GM18507 (cell line): ENCODE measurements at places on chromosomes 6 and 20.

DNA sequence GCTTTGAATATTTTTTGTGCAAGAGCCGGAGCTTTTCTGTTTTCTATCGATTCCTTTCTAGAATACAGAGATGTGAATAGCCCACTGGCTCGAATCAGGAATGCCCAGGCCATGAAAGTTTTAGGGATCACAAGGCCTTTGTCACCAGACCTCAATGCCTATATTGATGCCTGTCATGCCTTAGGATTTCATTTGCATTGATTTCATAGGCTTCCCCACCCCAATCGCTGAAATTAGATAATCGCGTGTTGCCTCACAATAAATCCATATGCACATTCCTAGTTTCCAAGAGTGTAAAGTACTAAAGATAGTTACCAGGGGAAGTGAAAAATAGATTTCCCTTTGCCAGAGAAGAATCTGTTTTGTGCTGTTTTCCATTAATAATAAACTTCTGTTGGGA is 150.8 kb downstream of the SASH1 start:
- DNase-seq: no peak

DNA sequence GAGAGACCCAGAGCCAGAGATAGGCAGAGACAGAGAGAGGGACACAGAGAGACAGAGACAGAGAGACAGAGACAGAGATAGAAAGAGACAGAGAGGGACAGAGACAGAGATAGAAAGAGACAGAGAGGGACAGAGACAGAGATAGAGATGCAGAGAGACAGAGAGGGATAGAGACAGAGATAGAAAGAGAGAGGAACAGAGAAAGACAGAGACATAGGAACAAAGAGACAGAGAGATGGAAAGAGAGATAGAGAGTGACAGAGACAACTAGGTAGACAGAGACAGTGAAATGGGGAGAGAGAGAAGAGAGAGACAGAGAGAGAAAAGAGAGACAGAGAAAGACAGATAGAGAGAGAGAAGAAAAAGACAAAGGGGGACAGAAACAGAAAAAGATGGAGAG is 165.4 kb upstream of the FOXQ1 start:
- no peak for DNase-seq

- DNase-seq: no peak
Observed at GRCh38 chr6:118317581-118318563, 230.2 kb upstream of the PLN start.

- DNase-seq: no peak
Observed at GRCh38 chr6:150685860-150686259, 86.2 kb downstream of the PLEKHG1 start.

DNA sequence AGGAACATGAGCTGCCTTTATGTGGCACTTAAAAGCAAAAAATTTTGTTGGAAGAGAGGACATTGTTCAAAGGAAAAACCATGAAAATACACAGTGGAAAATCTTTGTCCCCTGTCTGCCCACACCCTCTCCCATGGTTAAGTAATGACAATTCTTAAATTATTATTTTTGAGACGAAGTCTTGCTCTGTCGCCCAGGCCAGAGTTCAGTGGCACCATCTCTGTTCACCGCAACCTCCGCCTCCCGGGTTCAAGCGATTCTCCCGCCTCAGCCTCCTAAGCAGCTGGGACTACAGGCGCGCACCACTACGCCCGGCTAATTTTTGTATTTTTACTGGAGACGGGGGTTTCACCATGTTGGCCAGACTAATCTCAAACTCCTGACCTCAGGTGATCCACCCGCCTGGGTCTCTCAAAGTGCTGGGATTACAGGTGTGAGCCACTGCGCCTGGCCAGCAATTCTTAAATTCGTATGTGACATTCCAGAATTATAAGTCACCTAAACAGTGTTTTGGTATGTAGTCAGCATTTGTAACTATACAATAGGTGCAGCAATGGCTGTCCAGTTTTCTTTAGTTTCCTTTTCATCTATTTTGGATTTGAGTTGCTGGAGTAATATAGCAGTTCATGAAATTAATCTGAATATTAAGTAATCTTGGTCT is 636 bp upstream of the SSR1 start:
- DNase-seq: no peak

GRCh38 chr20:45826381-45827019 is 612 bp downstream of the TNNC2 start:
- no peak for DNase-seq

DNA sequence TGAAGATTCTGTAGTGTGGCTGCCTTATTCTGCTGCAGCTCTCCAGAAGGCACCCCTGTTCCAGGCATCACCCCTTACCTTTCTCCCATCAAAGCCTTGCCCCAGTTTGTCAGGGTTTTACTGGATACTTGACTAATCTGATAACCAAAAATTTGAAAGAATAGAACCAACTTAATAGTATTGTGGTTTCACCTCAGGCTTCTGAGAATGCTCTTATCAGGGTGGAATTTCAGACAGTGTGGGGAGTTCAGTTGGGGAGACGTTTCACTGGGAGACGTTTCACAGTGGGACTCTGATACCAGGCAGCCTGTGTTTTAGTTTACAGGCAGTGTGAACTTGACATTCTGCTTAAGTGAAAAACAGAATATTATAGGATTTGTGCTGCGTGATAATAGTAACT is 50.5 kb downstream of the SCAND1 start:
- DNase-seq: no peak

DNA sequence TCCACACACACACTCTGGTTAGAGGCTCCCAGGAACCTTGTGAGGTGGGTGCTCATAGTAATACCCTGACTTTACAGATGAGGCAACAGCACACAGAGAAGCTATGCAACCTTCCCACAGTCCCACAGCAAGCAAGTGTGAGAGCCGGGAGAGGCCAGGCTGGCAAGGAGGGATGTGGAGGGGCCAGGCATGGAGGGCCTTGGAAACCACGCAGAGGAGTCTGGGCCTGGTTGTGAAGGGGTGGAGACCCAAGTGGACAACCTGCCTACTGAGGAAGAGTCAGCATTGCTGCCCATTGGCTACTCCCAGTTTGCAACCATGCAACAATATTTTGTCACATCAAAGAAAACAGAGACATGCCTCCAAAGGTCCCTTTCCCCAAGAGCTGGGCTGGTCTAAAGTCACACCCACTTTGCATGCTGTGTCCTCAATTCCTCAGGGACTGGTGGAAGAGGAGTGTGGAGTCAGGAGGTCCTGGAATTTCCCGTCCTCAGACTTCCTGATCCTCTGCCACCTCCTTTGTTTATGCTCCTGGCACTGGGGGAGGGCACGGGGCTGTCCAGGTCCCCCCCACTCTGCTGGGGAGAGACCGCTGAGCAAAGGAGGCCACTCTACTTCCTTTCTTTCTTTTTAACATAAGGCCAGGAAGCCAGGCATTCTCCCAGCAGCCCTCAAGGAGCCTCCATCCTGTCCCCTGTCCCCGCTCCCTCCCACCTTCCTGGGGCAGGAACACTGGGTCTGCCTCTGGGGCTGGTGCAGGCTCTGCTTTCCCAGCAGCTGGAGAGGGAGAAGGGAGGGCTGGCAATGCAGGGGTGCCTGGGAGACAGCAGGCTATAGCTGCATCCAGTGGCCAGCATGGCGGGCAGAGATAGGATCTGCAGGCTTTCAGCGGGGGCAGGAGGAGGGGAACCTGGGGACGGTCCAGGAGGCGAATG is 68.3 kb downstream of the NOL4L start:
- no peak for DNase-seq

GRCh38 chr6:108748959-108749358 is 99.3 kb upstream of the ARMC2 start:
- DNase-seq: no peak

DNA sequence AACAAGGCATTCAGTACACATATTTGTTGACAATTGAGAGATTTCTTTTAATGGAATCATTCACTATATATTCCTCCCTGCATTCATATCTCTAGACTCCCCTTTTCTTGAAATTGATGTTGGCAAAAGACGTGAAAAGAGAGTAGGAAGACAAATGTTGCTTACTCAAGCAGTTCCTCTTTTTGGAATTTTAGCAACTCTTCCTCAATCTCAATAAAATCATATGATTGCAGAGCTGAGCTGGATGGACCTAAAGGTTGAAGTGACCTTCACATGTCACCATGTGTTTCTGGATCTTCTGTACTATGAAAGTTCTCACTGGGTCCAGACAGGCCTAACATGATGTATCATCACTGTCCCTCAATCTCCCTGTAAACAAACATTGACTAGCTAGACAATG is 18.6 kb downstream of the ADGRF1 start:
- no peak for DNase-seq

DNA sequence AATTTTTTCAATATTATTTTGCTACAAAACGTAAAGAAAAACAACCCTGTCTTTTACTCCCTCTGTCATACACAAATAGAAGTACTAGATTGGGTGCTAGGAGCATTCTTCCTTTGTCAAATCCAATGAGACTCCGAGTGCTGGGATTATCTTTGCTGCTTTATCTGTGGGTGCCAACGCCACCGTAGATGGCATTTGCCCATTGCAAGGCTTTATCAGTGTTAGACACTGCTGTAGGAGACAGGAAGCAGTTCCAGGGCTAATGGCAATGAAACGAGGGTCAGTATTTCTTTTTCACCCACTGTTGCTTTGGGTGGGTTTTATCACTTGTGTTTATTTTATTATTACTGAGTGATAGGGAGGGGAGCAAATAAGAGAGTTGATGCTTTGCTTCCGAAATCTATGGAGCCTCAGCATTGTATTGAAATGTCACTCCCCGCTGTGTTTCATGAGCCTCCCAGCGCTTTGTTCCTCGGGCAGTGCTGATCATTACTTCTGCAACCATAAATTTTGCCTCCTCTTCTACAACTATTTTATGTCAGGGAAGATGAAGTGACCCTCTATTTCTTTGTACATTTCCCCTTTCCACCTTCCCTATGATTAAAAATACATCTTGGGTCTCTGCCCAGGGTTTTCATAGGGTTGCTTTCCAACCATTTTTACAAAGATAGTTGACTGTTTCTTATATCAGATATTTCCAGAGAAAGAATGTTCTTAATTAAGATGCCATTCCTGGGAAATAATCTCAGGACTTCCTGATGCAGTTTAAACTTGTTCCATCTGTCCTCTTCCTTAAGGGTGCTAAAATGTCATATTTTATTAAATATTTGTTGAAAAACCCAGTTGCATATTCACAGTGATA is 86.7 kb upstream of the LAMP5 start:
- no peak for DNase-seq

DNA sequence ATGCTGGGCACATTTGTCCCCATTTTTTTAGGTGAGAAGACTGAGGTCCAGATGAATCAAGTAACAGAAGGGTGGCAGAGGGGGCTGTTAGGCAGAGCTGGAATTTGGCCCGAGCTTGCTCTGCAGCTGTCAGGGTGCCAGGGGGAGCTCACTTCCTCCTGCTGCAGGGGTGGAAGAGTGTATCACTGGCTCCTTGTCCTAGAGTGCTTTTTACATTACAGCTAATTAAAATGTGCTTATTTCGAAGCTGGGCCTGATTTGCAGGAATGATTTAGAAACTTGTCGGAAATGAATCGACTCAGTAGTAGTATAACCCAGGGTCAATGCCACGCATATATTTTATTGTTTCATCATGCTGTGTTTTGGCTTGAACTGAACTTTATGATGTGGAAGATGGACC is 11.1 kb downstream of the TOX2 start:
- DNase-seq: no peak

- DNase-seq: no peak
Observed at GRCh38 chr6:144317736-144318135, 32.6 kb downstream of the UTRN start.

DNA sequence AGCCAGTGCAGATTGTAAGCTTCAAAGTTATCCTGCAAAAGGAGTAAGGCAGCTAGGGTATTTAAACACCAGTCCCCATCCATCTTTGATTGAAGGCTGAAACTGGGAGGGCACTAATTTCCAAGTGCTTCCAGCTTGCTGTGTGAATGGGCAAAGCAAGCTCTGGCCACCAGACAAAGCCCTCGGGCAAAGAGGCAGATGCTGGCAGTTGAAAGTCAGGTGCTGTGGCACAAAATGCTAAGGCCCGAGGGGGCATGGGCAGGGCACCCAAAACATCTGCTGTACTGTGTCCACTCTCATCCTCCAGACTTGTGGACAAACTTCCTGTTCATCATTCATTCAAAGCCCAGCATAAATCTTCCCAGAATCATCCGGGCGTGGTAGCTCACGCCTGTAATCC is 62.9 kb downstream of the TRMT6 start:
- DNase-seq: no peak

DNA sequence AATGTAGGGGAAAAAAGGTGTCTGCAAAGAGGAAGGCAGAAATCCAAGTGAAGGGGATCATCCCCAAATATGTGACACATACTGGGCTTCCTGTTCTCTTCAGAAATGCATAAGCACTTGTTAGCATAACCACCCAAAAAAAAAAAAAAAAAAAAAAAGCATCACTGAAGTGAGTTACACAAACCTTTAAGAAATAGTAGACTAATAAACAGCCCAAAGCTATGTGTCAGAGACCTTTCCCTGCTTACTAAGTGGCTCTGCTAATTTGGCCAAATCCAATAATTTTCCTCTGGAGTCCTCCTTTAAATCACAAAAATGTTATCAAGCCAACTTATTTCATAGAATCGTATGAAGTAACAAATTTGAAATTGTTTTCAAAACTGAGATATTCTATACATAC is 7.5 kb upstream of the DST start:
- no peak for DNase-seq

GRCh38 chr6:68941345-68941744 is 306.3 kb downstream of the ADGRB3 start:
- DNase-seq: no peak

GRCh38 chr6:31811645-31812044 is 3.4 kb downstream of the HSPA1L start:
- no peak for DNase-seq

DNA sequence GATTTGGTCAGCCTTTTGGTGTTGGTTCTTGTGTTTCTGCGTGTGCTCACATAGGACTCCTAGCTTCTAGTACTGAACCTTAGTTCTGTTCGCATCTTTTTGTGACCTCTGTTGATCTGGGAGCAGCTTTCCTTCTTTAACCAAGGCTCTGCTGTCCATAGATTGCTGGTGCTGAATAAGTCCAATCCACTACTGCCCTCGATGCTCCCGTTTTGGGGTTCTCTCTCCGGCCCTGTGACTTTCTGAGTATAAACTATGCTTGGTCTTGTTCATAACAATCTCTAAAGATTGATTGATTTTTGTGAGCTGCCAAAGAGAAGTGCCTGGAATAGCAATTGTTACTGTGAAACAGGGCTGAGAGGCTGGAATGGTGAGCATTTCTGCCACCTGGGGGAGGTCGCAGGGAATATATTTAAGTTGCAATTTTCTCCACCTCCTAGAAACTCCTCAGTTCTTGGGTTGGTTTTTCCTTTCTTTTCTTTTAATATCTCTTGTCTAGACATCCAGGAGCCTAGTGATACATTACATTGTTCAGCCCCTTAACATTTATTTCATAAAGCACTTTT is 422.9 kb upstream of the CHD6 start:
- DNase-seq: no peak

GRCh38 chr6:3960754-3961361 is 111.7 kb downstream of the FAM50B start:
- DNase-seq: no peak
